NCI-H2081 treated with DMSO at 0.1 percent for 48 hours (cell line): ENCODE measurements at places on chromosomes 6 and 20.
A peak's percentile ranks its signal among the peaks of the same experiment; 100 is the strongest.

GRCh38 chr6:159234102-159234553 lies 64.9 kb downstream of the FNDC1 start:
- DNase-seq, result no peak

- DNase-seq, result peak; percentile 22
Observed at GRCh38 chr20:6265204-6265904, 142.5 kb upstream of the FERMT1 start.

- DNase-seq, result no peak
Observed at GRCh38 chr20:61298661-61299060, 46.6 kb downstream of the CDH4 start.

- no peak for DNase-seq
Observed at GRCh38 chr6:36023996-36024795, at the start of gene SLC26A8. TSS of gene SLC26A8 (minus strand) at chr6:36024641. CDS start at chr6:36019707, 4,934 bp downstream.

GRCh38 chr6:55678330-55679224 lies 99.6 kb upstream of the HMGCLL1 start:
- DNase-seq, result no peak

GRCh38 chr6:36695414-36695813 lies 2.2 kb upstream of the RAB44 start:
- no peak for DNase-seq

DNA sequence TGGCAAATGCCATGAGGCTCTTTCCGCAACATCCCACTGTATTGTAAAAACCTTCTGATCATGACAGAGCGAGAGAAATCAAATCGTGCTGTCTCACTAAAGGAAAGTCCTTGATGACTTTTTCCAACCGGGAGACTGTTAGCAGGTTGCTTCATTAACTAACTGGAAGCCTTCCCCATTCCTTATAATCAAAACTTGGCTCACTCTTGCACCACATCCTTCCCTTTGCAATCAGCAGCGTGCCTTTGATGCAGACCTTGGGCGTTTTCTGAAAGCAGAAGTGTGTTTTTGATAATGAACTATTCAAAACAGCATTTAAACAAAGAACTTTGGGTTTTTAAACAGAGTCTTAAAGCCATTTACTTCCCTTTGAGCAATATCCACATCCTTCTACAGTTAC lies 96.2 kb upstream of the CNR1 start:
- DNase-seq, result no peak

- DNase-seq, result no peak
Observed at GRCh38 chr6:159122453-159122852, 46.7 kb upstream of the FNDC1 start.

- DNase-seq, result no peak
Observed at GRCh38 chr6:156599366-156599765, 177.8 kb upstream of the ARID1B start.

- DNase-seq, result no peak
Observed at GRCh38 chr20:64167676-64168075, 3.4 kb downstream of the MYT1 start.

- no peak for DNase-seq
Observed at GRCh38 chr6:31971279-31971992, 502 bp downstream of the DXO start.

DNA sequence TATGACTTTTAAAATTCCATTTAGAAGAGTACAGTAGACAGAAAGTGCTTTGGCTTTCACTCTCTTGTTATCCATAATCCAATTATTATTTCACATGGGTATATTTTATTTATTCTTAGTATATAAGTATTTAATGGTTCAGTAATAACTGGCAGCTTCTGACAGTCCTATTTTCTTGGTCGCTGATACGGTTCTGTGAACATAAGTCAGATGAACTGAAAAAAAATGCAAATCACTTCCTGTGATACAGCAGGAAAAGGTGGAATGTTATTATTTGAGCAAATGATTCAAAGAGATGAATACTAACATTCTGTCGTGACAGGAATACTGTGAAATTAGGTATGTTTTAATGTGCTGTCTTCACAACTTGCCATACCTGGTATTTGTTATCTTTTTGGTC lies 132.3 kb downstream of the ARHGAP18 start:
- no peak for DNase-seq

DNA sequence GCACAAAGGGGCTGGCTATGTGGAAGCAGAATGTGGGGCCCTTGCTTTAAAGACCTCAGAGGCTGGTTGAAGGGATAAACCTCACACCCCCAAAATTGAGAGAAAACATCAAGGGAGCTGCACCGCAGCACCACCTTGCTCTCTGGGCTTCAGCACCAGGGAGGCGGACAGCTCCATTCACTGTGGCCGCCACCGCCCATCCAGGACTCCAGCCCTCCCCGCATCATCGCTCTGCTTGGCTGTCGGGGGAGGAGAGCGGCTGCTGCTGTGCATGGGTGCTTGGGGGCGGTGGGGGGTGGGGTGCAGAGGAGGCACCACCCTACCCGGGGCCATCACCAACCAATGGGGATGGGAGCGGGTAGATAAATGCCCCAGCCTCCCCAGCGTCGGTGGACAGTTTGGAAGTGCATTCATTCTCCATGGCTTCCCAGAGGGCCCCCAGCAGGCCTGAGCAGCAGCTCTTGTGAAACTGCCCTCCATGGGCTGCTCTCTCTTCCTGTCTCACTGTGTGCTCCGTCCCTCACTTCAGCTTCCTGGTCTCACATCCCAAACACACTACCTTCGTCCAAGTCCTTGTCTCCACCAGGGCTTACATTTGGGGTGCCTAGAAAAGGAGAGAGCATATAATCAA lies 75.7 kb upstream of the BHLHE23 start:
- DNase-seq, result no peak

DNA sequence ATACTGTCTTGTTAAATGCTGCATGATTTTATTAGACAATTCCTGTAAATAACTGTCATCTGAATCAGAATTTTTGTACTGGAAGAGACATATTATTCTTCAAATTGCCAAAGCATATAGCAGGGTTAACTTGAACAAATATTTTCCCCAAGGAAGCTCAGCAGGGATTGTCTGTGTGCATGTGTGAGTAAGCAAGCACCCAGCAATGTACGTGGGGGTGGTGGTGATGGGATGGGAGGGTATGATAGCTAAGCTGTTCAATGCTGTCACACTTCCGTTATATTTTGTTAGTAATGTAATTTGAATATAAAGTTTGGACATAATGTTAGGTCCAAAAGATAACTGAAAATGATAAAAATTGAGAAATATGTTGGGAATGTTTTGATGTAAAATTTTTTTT lies 118.1 kb downstream of the MYB start:
- DNase-seq, result no peak

DNA sequence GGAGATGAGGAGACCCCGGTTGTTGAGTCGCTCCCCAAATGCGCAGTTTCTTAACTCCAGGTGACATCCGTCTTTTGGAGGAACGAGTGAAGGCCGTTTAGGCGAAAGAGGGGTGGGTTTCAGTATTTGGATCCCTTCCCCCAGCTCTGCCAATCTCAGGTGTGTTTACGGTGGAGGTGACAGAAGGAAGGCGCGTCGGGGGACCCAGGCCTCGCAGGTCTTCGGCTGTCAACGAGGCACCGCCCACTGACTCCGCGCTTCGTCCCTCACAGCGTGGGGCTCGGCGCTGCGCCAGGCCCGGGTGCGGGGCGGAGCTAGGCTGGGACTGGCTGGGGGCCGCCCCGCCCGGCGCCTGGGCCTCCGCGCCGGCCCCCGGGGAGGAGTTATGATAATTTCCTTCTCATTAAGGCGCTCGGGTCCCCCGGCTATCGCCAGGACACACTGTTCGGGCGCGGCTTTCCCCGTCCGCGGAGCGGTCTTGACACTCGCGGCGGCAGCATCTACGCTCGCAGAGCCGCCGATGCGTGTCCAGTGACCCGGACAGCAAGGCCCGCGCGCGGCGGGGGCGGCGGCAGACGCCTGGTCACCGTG lies at the start of gene TFAP2C:
TFAP2C (plus strand) TSS at position 434 of the 591 bp plus-strand sequence. CDS start 239 bp downstream, outside the sequence.
- no peak for DNase-seq

- DNase-seq, result no peak
Observed at GRCh38 chr6:30645989-30646388, 944 bp upstream of the C6orf136 start.

- DNase-seq, result no peak
Observed at GRCh38 chr20:11051136-11051535, 377.3 kb upstream of the JAG1 start.

GRCh38 chr6:95917034-95917433 lies 98.7 kb upstream of the FUT9 start:
- no peak for DNase-seq

DNA sequence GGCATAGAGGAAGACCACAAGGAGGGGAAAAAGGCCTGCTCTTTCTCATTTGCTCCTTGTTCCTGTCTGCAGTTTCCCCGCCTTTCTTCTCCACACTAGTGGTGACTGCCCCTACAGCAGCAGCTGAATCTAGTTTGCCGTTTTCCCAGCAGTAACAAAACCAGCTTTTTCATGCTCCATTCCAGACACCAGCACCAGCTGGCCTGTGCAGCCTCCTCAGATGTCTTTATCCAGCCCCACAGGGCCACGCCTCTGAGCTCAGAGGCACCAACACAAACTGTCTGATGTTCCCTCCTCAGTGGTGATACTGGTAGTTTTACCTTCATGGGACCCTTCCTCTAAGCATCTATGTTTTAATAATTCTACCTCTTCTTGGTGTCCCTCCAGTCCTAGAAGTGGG lies 70.4 kb upstream of the SLC24A3 start:
- DNase-seq, result no peak

DNA sequence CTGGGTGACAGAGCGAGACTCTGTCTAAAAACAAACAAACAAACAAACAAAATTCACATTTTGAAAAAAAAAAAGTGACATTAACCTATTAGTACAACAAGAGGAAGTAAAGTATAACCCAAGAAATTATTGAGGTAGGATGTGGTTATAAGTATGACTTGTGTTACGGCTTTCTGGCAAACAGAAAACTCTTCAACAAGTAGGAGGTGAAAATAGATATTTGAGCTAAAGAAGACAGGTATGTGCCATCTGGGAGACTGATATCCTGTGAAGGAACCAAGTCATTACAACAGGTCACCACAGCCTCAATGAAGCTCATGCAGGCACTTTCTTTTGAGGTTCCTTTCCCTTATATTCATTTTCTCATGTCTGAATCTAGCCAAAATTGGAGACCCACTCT lies 28.8 kb downstream of the TLDC2 start:
- DNase-seq, result no peak

DNA sequence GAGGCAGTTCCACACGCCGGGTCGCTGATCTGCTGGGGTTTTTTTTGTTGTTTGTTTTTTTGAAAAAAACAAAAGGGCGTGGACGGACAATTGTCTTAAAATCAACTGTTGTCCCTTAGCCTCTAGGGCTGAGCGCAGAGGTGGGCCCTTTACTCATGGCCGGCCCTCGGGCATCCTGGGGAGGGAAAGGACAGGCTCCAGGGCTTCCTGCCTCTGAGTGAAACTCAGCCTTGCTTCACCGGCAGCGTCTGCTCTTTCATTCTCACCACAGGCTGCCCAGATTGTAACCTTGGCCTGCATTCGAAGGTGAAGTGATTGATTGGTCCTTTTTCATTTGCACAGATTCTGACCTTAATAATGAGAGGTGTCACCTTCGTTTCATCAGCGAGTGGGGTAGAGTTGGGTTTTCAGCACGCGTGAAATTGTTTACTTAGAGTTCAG lies 797 bp downstream of the SMIM13 start:
- no peak for DNase-seq

GRCh38 chr6:84220809-84221409 lies 6.5 kb downstream of the CEP162 start:
- no peak for DNase-seq

DNA sequence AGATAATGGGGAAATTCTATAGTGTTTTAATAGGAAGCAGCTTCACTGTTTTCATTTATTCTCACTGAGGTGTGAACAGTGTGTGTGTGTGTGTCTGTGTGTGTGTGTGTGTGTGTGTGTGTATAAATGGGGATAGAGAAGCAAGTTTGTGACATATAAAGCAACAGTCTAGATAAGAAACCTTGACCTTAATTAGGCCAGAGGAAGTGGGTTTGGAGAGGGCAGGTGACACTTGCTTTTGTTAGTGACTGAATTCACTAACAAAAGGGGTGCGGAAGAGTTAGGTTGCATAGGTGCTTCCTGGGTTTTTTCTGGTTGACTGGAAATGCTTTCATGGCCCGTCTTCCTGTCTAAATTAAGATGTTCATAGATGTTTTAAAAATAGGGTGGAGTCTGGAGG lies 515.7 kb upstream of the FLRT3 start:
- no peak for DNase-seq

- no peak for DNase-seq
Observed at GRCh38 chr6:39490108-39490507, 167.6 kb upstream of the KCNK16 start.

GRCh38 chr6:148883270-148883669 lies 136.4 kb downstream of the UST start:
- no peak for DNase-seq

DNA sequence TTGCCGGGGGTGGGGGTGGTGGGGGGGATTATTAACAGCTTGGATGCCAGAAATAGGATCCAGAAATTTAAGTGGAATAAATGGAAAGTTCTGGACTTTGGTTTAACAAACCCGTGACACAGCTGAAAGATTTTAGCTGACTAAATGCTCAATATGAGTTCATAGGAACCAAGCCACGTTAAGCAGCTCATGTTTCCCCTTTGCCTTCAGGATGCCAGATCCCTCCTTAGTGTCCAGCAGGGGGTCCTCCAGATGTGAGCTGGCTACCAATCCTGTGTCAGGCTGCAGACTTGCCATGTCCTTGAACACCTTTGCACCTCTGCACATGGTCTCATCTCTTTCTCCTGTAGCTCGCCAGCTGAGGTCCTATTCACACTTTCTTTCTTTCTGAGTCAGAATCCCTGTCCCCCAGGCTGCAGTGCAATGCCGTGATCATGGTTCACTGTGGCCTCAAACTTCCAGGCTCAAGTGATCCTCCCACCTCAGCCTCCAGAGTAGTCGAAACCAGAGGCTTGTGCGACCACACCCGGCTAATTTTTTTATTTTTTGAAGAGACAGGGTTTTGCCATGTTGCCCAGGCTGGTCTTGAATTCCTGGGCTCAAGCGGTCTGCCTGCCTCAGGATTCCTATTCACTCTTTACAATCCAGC lies 133.3 kb upstream of the ARMC2 start:
- DNase-seq, result no peak

GRCh38 chr6:119348748-119349360 lies 707 bp downstream of the MAN1A1 start:
- DNase-seq, result no peak

- DNase-seq, result no peak
Observed at GRCh38 chr6:134123666-134124208, 71.3 kb upstream of the SLC2A12 start.

DNA sequence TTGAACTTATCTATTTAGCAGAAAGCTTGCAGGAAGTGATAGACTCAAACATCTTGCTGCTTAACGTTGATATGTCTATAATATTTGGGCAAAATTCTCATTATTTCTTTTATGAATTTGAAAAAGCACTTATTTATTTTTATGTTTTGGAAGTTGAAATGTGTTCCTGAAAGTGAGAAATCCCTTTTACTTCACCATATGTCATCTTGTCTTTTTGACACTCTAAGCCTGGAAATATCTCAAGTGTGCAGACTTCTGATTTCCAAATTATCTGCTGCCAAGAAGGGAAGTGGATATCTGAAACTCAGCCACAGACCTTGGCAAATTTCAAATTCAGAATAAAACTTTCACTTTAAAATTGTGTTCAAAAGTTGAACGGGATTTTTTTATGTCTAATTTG lies 368.7 kb upstream of the MANEA start:
- no peak for DNase-seq

GRCh38 chr20:14672066-14672465 lies 334.7 kb upstream of the FLRT3 start:
- DNase-seq, result no peak

GRCh38 chr6:12483712-12484111 lies 193.6 kb downstream of the EDN1 start:
- no peak for DNase-seq

- DNase-seq, result peak; percentile 17
Observed at GRCh38 chr6:155171747-155172449, 91.9 kb upstream of the CLDN20 start.

- no peak for DNase-seq
Observed at GRCh38 chr20:20744170-20744725, 31.8 kb upstream of the RALGAPA2 start.
